ENCODE measurements at places on chromosomes 13 and 19.

DNA sequence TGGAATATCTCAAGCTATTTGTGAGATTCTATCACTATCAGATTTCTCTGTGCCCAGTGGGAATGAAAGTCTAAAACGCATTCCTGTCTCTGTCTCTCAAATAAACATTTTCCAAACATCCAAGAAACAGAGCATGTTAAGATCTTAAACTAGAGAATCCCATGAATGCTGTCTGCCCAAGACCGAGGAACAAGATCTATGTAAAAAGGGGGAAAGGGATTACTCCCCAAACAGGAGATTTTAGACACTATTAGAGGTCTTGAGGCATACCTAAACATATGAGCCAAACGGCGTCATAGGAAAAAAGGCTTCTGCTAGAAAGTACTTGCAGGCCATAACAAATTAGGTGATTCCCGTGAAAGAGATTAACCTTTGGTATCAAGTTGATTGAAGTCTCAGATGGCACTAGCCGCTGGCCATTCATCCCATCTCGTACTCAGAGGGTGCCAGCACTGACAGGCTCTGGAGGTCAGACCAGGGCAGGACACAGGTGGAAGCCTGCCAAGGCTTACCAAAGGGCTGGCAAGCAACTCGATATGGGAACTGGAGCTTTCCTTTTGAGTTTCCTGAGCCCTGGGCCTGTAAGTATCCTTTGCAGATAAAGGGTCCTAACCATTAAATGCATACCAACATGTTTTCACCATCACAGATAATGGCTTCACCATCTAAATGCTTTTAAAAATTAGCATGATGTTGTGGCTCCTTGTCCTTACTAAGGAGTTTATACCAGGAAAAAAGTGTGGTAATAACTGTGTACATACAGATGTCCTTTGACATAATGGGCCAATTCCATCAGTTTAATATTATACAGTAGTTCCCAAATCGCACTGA is 225.2 kb downstream of the FOXO1 start:
- no peak for DNase-seq

DNA sequence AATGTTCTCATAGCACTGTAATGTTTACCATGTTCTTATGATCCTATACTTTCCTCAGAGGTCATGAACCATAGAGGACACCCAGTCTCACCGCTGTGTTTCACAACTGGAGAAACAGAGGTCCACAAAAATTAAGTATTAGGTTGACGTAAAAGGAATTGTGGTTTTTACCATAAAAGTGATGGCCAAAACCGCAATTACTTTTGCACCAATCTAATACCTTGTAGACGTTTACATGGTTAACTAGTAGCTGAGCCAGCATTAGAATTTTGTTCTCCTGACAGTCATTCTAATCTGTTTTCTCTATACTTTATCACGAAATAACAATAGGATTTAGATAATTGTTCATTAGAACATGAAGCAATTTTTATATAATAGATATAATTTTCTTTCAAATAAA is 763.4 kb upstream of the ARGLU1 start:
- DNase-seq: no peak

DNA sequence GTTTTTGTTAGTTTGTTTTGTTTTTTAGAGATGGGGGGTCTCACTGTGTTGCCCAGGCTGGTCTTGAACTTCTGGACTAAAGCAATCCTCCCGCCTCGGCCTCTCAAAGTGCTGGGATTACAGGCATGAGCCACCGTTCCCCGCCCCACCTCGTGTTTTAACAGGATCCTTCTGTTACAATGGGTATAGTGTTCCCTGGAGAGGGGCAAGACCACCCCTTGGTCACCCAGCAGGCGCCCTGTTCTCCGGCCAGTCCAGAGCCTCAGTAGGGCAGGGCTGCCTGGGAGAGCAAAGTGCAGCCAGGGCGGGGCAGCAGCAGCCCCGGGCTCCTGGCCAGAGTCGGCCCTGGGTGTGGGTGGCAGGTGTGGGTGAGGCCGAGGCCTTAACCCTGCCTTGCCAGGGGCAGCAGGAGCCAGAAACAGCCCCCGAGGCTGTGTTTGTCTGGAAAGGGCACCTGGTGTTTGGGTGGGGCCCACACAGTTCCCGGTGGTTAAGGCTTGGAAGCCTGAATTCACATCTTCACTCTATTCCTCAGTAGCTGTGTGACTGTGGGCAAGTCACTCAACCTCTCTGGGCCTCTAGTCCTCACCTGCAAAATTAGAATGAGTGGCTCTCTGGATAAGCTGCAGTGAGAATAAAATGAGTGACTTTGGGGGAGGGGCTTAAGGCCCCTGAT is 7.2 kb downstream of the VASP start:
- DNase-seq: no peak

DNA sequence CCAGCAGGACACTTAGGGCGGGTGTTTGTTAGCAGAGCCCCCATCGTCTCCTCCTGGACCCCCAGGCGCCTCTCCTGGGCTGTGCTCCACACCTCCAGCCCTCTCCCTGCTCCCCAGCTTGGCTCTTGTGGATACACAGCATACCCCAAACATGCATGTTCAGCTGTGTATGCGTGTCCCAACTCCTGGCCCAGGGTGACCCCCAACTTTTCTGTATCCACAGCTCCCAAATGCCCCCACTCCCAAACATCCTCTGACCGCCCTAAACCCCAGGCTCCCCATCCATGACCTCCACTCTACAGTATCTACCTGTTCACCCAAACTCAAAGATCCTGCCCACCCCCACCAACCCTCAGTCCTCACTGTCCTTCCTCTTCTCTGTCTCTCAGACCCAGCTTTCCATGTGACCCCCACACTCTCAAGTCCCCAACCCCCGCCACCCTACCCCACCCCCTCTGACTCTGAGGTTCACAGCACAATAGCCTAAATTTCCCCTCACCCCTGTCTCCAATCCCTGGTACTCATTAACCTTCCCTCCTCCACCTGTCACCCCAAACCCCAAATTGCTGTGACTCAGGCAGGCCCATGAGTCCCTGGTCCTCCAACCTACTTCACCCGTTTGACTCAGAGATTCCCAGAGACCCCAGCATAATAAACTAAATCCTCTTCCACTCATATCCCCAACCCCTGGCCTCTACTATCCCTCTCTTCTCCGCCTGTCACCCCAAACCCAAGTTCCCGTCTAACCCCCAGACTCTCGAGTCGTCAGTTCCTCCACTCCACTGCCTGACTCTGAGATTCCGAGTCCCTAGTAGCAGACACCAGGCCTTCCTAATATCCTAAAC is 968 bp downstream of the UBE2M start:
- DNase-seq: no peak

DNA sequence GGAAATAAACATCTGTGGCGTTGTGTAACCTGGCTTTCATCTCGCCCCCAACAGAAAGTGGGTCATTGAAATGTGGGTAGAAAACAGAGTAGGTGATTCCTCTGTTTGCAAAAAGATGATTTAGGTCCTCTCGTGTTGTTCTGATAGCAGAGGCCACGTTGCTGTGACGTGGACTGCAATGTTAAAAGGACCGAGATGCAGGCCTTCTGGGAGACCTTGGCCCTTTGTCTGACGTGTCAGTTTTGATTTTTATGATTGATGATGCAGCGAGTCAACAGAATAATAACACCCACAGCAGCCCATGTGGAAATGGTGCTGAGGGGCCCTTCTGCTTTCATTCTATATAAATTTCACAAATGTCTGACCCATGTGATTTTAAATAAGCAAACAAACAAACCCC is 68.9 kb downstream of the FGF9 start:
- no peak for DNase-seq

GRCh38 chr13:29511980-29512379 is 83.5 kb downstream of the SLC7A1 start:
- DNase-seq: no peak

Data from fibroblast of skin of left quadriceps (primary cell).